ENCODE measurements at places on chromosomes 12 and 14. TPM values are rescaled to one million over a fixed set of nuclear protein-coding genes. Genes with fewer than 3 reads are reported as not detected.

- DNase-seq, result no peak
- H3K4me1 ChIP-seq, result no peaks in the 10 kb centered on the region
- no peak overlapping the region for H3K27ac ChIP-seq
- no peaks in the 10 kb centered on the region for H3K36me3 ChIP-seq
- H3K4me3 ChIP-seq, result no peak overlapping the region
These were observed 194.2 kb downstream of the GXYLT1 start for GRCh38 chr12:41950455-41950854.

The CATSPERB gene
- total RNA-seq, result not detected

The SPX gene
- 2.9 TPM for total RNA-seq

The IL26 gene
- total RNA-seq, result 2.4 TPM

The CARMIL3 gene
- not detected for total RNA-seq

DNA sequence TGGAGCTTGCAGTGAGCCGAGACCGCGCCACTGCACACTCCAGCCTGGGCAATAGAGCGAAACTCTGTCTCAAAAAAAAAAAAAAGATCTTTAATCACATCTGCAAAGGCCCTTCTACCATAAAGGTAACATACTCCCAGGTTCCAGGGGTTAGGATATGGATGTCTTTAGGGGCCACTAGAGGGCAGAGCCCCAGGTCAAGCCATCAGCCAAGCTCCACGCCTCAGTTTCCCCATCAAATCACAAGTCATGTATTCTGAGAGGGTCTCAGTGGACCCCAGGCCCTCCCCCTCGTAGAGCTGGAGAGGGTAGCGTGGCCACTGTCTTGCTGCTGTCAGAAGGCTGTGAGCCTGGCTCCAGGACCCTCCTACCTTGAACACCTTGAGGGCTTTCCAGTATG, 18.8 kb downstream of the SLC8B1 start:
- no peaks in the 10 kb centered on the region for H3K4me1 ChIP-seq
- H3K4me3 ChIP-seq, result no peak overlapping the region
- peaks cover 12% of the 10 kb centered on the region for H3K36me3 ChIP-seq
- no peaks in the 10 kb centered on the region for H3K27me3 ChIP-seq

GRCh38 chr12:26869104-26869494, 36.1 kb upstream of the ITPR2 start:
- peaks cover 6% of the 10 kb centered on the region for H3K27me3 ChIP-seq
- no peaks in the 10 kb centered on the region for H3K36me3 ChIP-seq
- no peak for DNase-seq
- H3K4me1 ChIP-seq, result no peaks in the 10 kb centered on the region
- no peak overlapping the region for H3K4me3 ChIP-seq

The NRXN3 gene
- 1.8 TPM for total RNA-seq

The TTC9 gene
- 0.29 TPM for total RNA-seq

The FGFR1OP2 gene
- total RNA-seq, result 48.0 TPM

The ENDOU gene
- total RNA-seq, result not detected

DNA sequence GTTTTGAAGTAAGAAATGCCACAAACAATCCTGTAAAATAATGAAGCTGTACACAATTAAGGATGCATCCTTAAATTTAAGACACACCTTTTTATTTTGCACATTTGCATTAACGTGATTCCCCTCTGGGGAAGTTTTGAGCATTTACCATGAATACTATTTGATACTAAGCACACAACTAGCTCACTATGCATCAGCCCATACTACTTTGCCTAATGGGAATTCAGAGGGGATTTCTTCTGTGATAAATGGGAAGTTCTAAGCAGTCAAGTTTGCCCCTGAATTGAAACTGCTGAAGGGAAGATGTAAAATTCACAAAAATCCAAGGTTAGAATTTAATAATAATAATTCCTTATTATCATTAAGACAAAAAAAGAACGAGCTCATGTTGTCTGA, 27.4 kb downstream of the SINHCAF start:
- no peak overlapping the region for H3K27ac ChIP-seq
- H3K4me3 ChIP-seq, result no peak overlapping the region
- H3K36me3 ChIP-seq, result no peaks in the 10 kb centered on the region
- no peaks in the 10 kb centered on the region for H3K27me3 ChIP-seq
- DNase-seq, result no peak

The PTPRB gene
- 0.29 TPM for total RNA-seq

DNA sequence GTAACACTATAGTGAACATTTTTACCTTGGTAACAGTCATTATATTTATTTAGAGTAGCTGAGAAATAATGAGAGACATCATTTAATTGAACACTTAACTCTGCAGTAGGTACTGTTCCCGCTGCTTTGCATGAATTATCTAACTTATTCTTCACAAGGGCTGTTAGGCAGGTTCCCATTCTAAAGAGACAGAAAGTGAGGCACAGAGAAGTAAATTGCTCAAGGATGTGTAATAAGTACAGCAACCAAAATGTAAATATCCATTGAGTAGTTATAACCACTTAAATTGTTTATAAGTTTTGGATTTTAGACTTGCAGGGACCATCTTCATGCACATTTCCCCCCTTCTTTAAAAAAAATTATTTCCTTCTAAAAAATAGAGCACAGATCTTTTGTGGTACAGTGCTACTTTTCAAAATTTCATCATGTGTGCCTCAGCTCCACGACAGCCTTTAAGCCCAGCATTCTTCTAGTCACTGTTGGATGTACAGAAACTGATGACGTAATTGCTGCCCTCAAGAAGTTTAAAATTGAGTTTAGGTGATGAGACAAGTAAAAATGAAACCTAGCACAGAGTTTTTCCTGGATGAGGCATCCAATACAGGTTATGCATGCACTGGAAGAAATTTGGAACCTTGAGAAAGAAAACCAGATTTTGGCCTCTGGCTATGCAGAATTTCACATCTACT, 6.0 kb upstream of the MANSC4 start:
- DNase-seq, result peak; percentile 82
- H3K4me1 ChIP-seq, result peaks cover 16% of the 10 kb centered on the region
- H3K36me3 ChIP-seq, result peaks cover 12% of the 10 kb centered on the region
- H3K27ac ChIP-seq, result peak overlapping the region; percentile 72

GRCh38 chr12:119678459-119678858, 10.5 kb downstream of the PRKAB1 start:
- H3K4me1 ChIP-seq, result peaks cover 9% of the 10 kb centered on the region
- peaks cover 83% of the 10 kb centered on the region for H3K36me3 ChIP-seq
- no peaks in the 10 kb centered on the region for H3K27me3 ChIP-seq
- no peak overlapping the region for H3K27ac ChIP-seq
- DNase-seq, result no peak
- H3K4me3 ChIP-seq, result no peak overlapping the region

The INHBC gene
- total RNA-seq, result not detected

The STAC3 gene
- 0.36 TPM for total RNA-seq

The ALKBH1 gene
- 9.4 TPM for total RNA-seq

- peaks cover 14% of the 10 kb centered on the region for H3K4me1 ChIP-seq
- H3K36me3 ChIP-seq, result no peaks in the 10 kb centered on the region
- no peaks in the 10 kb centered on the region for H3K27me3 ChIP-seq
- no peak overlapping the region for H3K27ac ChIP-seq
- H3K4me3 ChIP-seq, result no peak overlapping the region
These were observed 43.1 kb upstream of the KRR1 start for GRCh38 chr12:75554556-75554880.

GRCh38 chr14:39154594-39155189, 15.4 kb downstream of the TRAPPC6B start:
- peak; percentile 74 for DNase-seq
- H3K36me3 ChIP-seq, result peaks cover 29% of the 10 kb centered on the region
- no peak overlapping the region for H3K4me3 ChIP-seq

The PRMT5 gene
- 56.3 TPM for total RNA-seq

- DNase-seq, result no peak
- H3K4me1 ChIP-seq, result no peaks in the 10 kb centered on the region
- H3K4me3 ChIP-seq, result no peak overlapping the region
- no peak overlapping the region for H3K27ac ChIP-seq
- H3K36me3 ChIP-seq, result no peaks in the 10 kb centered on the region
These were observed 126.7 kb upstream of the AEBP2 start for GRCh38 chr12:19312637-19313036.

The LAG3 gene
- total RNA-seq, result not detected

- no peak for DNase-seq
- no peaks in the 10 kb centered on the region for H3K36me3 ChIP-seq
- no peaks in the 10 kb centered on the region for H3K27me3 ChIP-seq
- H3K27ac ChIP-seq, result no peak overlapping the region
- no peak overlapping the region for H3K4me3 ChIP-seq
These were observed 25.1 kb upstream of the KLRB1 start for GRCh38 chr12:9632766-9633165.

The ASIC1 gene
- 0.72 TPM for total RNA-seq

The REM2 gene
- 0.29 TPM for total RNA-seq

DNA sequence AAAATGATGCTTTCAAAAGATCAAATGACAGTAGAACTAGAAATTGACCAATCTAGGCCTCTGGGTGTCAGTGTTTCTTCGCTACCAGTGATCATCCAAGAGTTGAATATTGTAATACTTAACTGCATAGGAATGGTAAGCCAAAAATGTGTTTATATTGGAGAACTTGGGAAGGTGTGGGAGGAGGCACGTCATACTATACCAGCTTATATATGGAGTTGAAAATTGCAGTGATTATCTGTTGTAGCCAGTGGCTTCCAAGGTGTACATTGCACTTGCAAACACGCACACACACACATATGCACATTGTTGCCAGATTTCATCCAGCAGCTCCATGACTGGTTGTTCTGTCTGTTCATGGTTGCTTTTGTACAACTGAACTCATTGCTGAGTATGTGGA, 36.1 kb downstream of the EID3 start:
- H3K36me3 ChIP-seq, result peaks cover 91% of the 10 kb centered on the region
- DNase-seq, result no peak
- no peak overlapping the region for H3K4me3 ChIP-seq
- H3K27me3 ChIP-seq, result no peaks in the 10 kb centered on the region

DNA sequence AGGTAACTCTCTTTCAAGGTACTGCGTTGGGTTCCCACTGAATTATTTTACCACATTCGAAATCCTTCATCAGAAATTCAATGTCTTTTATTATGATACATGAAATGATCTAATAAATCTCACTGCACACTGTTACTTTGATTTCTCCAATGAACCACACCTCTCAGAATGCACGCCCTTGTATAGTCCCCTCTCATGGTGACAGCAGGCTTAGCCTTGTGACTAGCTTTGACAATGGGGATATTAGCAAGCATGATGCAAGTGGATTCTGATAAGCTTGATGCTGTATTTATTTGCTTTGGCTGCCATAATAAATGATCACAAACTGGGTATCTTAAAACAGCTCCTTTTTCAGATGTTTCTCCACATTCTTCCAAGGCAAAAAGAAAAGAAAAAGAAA, 100.4 kb upstream of the ETV6 start:
- no peak overlapping the region for H3K27ac ChIP-seq

DNA sequence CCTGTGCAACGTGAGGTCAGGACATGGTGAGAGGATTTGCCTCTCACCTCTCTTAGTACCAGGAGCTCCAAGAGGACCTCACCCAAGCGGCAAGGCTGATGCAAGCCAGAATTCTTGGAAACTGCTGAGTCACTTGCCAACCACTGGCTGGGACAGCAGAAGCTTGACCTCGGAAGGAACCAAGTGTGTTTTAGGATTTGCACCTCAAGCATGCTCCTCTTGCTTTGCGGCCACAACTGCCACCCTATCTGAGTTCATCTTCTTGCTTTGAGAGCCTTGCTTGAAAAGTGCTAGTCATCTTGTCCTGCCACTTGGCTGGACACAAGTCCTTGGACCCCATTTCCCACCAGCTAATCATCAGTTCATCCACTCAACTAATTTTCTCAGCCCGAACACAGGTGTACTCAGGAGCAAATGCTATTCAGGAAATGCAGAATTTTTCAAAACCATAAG, 195.8 kb downstream of the SLC25A21 start:
- no peaks in the 10 kb centered on the region for H3K27me3 ChIP-seq
- H3K4me1 ChIP-seq, result peaks cover 16% of the 10 kb centered on the region
- H3K27ac ChIP-seq, result no peak overlapping the region
- DNase-seq, result no peak

- no peaks in the 10 kb centered on the region for H3K36me3 ChIP-seq
- DNase-seq, result no peak
- no peaks in the 10 kb centered on the region for H3K27me3 ChIP-seq
- H3K27ac ChIP-seq, result no peak overlapping the region
These were observed 17.1 kb downstream of the SYNE3 start for GRCh38 chr14:95499354-95499750.

The C14orf132 gene
- 41.5 TPM for total RNA-seq

DNA sequence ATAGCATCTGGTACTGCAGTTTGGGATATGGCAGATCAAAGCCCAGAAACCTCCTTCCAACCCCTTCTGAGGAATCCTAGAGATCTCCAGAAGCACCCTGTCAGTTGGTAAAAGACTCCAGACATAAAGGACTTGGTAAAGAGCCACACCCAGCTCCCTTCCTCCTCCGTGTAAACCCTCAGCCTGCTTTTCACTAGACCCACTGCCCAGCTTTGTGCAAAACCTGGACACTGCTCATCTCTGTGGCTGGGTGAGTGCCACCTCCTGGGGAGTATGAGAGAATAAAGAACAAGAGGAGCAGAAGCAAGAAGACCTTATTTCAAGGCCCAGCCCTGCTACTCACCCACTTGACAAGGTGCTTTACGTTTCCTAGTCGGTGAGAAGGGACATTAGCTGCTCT, 33.0 kb downstream of the ANO2 start:
- H3K4me3 ChIP-seq, result no peak overlapping the region
- no peaks in the 10 kb centered on the region for H3K27me3 ChIP-seq
- no peak overlapping the region for H3K27ac ChIP-seq
- no peaks in the 10 kb centered on the region for H3K36me3 ChIP-seq
- DNase-seq, result no peak

DNA sequence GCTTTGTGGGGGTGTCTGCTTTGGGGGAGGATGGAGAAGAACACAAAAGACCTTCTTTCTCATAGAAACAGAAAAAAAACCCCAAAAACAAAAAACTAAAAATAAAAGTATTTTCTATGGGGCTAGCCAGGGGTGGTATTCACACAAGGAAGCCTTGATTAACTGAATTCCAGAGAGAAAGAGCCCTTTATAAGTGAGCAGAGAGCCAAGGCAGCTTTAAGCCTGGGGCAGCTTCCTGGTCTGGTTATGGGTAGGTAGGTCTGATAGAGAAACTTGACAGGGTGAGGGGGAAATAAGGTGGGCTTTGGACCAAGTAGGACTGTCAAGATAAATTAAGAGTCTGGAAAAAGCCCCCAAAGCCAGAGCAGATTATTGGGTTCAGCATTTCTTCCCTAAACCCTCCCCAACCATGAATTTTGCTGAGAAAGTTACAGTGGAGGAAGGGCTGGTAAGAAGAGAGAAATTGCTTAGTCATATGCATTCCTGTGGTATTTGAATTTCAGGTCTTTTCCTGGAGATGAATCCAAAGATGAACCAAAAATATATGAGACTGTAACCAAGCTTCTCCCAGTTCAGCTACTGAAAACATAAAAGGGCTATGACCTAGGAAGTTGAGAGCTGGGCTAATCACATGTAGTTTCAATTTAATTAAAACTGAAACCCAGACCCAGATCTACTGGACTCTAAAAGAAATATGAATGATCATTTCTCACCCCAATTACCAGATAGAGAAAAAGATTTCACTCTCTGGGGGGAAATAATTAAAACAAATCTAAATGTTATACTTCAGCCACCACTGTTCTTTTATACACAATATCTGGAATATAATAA, 144.8 kb downstream of the TBC1D30 start:
- H3K27me3 ChIP-seq, result peaks cover 6% of the 10 kb centered on the region
- no peaks in the 10 kb centered on the region for H3K36me3 ChIP-seq
- peaks cover 5% of the 10 kb centered on the region for H3K4me1 ChIP-seq
- no peak overlapping the region for H3K4me3 ChIP-seq
- peak; percentile 76 for DNase-seq

- no peaks in the 10 kb centered on the region for H3K27me3 ChIP-seq
- no peaks in the 10 kb centered on the region for H3K4me1 ChIP-seq
- no peak overlapping the region for H3K4me3 ChIP-seq
- no peak overlapping the region for H3K27ac ChIP-seq
- peak; percentile 64 for DNase-seq
These were observed 22.9 kb downstream of the HSP90AA1 start for GRCh38 chr14:102063808-102064429.

All from osteoblast (primary cell).